ENCODE measurements at places on chromosomes 1 and 21.

- no peak for DNase-seq
Measured at GRCh38 chr1:150092180-150092791, 24.7 kb downstream of the VPS45 start.

- DNase-seq, result no peak
Measured at GRCh38 chr1:111463029-111463683, 10.6 kb upstream of the C1orf162 start.

- DNase-seq, result no peak
Measured at GRCh38 chr21:44423312-44423821, 31.9 kb upstream of the LRRC3 start.

DNA sequence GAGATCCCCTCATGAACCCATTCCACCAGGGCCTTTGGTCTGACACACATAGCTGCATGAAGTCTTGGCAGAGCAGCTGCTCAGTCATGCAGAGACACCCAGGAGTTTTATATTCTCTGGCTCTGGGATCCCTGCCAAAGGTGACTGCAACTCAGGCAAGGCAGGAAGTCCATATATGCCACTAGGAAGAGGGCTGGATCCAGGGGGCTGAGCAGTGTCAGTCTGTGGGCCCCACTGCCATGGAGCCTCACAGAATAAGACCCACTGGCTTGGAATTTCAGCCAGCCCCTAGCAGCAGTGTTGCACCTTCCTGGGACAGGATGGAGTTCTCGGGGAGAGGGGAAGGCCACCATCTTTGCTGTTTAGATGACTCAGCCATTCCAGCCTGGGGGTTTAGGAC, 199.7 kb downstream of the TBX15 start:
- DNase-seq, result peak; percentile 67

- DNase-seq, result no peak
Measured at GRCh38 chr1:219534991-219535390, 77.9 kb downstream of the ZC3H11B start.

- DNase-seq, result no peak
Measured at GRCh38 chr1:90730243-90731022, 13.3 kb upstream of the BARHL2 start.

- no peak for DNase-seq
Measured at GRCh38 chr1:239011382-239011781, 375.0 kb upstream of the CHRM3 start.

GRCh38 chr1:195934817-195935553, 673.3 kb downstream of the KCNT2 start:
- no peak for DNase-seq

GRCh38 chr1:168835176-168835575, 106.2 kb upstream of the DPT start:
- no peak for DNase-seq

DNA sequence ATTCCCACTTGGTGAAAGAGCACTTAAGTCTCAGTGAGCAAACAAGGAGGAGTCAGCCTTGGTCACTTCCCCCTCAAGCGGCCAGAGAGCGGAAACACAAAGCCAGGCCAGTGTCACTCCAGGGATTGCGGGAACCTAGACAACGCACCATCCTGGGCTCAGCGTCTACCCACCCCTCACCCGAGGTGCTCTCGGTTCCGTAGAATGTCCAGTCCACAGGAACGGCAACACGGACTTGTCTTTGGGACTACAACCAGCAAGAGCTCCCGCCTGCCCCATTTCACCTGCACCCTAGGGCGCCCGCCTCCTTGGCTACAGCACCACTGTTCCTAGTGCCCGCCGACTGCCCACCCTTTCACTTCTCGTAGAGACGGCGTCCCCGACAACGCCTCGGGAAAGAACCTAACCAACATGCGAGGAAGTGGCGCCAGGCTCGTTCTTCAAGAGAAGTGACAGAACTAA, 509 bp downstream of the GDAP2 start:
- no peak for DNase-seq

- DNase-seq, result peak; percentile 40
Measured at GRCh38 chr1:1304331-1305299, 3.1 kb downstream of the ACAP3 start.

DNA sequence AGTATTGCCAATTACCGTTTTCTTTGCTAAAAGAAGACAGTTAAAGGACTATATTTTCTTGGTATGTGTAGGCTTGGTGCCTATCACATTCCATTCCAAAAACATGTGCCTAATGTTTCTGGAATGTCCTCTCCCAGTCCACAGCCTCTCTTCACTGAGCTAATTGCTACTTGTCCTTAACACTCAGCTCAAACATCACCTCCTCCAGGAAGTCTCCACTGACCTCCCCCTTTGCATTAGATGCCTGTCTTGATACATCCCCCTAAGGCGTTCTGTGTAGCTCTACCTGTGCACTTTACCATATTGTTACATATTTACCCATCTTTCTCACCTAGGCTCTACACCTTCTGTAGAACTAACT, 195.6 kb upstream of the CAMK1G start:
- peak; percentile 44 for DNase-seq

- DNase-seq, result no peak
Measured at GRCh38 chr1:63318201-63318979, 4.0 kb upstream of the FOXD3 start.

DNA sequence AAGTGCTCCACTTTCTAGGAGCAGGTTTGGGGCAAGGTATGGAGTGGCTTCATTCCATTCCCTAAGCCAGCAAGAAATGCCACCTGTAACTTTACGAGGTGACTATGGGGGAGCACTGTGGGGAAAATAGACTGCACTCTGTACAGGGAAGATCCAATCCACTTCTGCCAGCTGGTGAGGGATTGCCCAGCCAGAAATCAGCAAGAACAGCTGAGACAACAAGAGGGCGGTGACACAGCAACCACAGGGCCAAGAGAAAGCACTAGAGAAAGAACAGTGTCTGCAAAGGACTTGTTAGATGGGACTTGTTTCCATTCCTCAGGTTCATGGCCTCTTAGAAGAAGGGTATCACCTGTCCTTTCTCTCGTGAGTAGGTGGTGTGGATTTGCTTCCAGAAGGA, 19.6 kb downstream of the CAPN8 start:
- DNase-seq, result no peak

- no peak for DNase-seq
Measured at GRCh38 chr1:83747853-83748482, 251.0 kb downstream of the TTLL7 start.

- DNase-seq, result no peak
Measured at GRCh38 chr1:187338762-187339412, 510.1 kb downstream of the PLA2G4A start.

- no peak for DNase-seq
Measured at GRCh38 chr1:41325801-41326200, 35.4 kb upstream of the FOXO6 start.

GRCh38 chr1:244502630-244503029, 41.6 kb downstream of the CATSPERE start:
- no peak for DNase-seq

DNA sequence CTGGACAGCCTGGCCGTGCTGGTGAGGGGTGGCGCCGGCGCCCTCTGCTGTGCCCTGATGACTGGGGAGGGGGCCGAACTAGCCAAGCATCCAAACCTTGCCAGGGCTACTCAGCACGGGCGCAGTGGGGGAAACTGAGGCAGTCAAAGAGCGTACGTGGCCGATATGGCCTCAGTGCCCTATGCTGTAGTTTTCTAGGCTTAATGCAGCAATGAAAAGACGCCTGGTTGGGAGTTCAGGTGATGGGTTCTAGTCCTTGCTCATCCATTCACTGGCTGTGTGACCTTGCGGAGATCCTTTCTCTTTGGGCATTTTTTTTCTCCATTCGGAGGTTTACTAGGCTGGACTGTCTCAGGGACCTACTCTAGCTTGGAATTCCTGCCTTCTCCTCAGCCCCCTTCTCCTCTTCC, 822 bp downstream of the MTX1 start:
- DNase-seq, result no peak

DNA sequence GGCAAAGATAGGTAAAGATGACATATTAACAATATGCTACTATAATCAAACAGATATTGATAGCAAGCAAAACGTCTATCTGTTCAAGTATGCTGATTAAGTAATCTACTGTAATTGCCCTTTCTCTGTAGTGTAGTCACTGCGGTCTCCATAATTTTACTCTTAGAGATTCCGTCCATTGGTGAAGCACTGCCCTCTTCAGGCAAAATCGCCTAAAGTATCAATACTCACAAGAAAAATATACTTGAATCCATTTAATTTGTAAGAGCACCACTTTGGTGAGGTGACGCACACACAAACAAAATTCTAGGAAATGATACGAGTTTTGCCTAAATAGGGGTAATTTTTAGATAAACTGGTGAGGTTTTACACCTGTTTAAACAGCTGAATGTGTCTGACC, 434.6 kb upstream of the CHRM3 start:
- no peak for DNase-seq

DNA sequence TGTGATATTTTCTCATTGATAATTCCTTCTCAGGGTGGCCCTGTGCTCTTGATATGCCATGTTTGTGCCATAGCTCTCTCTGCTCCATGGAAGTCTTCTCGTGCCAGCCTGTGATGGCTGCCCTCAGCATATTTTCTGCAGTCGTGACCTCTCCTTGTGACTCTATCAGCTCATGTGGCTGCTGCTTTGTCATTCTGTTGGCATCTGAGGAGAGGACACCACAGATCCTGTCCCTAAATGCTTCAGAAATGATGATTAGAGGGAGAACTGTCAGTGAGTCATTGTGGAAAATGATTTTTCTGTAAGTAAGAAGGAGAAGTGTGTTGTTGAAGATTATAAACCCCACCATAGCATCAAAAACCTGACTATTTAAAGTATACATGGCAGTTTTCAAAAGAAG, 286.0 kb downstream of the ADGRL2 start:
- no peak for DNase-seq

GRCh38 chr1:226945106-226945857, 5.2 kb downstream of the COQ8A start:
- DNase-seq, result no peak

DNA sequence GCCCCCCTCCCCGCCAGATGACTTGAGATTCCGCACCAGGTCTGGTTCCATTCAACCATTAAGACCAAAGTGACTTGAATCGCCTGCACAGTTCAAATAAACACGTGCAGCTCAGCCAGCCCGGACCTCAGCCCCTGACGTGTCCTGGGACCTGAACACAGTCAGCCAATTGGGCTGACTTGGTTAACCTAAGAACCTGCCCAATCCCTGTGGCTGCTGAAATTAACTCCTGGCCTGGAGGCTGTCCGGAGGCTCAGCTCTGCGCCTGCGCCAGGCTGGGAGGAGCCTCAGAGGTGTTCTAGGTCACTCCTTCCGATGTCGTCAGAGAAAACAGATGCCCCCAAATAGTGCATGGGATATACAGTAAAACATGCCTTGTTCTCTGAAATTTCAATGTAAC, 73.4 kb downstream of the SCCPDH start:
- DNase-seq, result no peak

DNA sequence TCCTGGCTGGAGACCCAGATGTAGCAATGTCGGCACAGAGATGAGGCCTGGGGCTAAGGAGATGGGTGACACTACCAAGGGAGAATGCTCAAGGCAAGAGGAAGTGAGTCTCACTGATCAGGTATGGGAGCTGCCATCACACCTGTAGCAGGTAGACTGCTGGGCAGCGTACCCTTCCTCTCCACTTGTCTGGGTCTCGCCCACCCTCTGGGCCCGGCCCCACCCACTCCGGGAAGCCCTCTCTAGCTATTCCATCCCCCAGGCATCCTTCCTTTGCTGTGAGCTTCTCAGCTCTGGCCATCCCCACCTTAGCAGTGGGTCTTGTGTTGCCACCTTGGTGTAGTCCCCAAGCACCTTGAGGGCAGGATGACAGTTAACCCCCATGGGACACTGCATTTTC, 87.7 kb upstream of the EDN2 start:
- no peak for DNase-seq

DNA sequence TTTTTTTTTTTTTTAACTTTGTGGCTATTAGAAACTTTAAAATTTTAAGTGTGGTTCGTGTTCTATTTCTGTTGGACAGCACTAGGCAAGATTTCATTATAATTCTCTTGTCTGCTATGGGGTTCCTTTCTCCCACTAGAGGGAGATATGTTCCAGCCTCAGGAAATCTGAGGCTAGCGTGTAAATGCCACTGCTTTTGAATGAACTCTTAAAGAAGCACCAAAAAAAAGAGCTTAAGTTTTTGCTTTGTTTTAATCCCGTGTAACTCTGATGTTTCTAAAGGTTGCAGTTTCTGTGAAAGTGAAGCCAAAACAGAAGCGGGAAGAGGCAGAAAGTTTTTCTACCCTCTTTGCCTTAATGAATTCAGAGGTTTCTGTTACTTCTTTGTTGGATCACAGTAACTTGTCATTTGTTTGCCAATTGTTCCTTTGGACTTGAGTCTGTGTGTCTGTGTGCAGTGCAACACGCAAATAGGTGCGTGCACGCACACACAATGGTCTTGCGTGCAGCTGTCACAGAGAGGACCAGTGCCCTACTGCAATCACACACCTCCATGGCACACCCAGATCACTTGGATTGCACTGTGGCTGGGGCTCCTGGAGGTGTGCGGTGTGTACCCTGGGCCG, 32.3 kb downstream of the HHAT start:
- peak; percentile 23 for DNase-seq

GRCh38 chr1:41500378-41500777, 15.9 kb upstream of the EDN2 start:
- no peak for DNase-seq

- DNase-seq, result no peak
Measured at GRCh38 chr1:26284597-26285347, 4.9 kb downstream of the SH3BGRL3 start.

DNA sequence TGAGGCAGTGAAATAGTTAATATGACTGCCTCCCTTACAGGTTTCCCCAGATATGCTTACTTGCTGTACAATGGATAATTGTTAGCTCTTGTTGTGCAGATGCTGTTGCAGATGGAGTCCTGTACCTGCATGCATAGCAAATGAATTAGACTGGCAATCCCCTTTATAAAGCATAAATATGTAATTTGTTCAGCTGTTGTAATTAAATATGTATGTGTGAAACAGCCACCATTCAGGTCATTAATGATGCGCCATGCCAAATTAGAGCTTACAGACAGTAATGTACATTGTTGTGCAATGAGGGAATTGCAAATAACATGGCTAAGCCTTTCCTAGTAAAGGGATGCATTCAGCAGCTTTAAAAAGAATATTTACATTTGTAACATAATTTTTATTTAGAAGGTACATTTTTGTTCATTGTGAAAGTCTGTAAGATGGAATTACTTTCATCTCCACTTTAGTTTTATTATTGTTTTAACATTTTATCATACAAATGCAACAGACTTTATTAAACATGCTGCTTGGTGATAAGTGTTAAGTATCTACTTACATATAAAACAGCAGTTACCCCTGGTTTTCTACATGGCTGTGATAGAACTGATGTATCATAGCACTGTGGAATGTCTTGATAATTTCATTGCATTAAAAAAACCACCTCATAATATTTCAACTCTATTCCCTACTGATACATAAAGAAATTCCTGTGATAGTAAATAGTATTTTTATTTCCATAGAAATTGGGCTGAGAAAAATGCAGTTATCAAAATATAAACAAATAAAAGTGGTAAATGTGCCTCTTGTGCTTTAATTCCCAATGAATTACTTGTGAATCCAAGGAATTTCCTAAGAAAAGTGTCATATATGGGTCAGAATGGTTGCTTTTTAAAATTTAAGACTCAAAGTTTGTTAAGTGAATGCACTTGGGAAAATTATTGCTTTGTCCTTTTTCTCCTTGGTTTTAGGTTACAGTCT, 99.0 kb downstream of the NFIA start:
- no peak for DNase-seq

GRCh38 chr1:20192364-20192763, 6.0 kb upstream of the PLA2G2C start:
- no peak for DNase-seq

Data from fibroblast of skin of left biceps (primary cell).